DMS 273 treated with DMSO at 0.1 percent for 48 hours (cell line): ENCODE measurements at places on chromosomes 7 and 10.

GRCh38 chr10:42491001-42491592 is 147.3 kb downstream of the ZNF33B start:
- no peak for DNase-seq

DNA sequence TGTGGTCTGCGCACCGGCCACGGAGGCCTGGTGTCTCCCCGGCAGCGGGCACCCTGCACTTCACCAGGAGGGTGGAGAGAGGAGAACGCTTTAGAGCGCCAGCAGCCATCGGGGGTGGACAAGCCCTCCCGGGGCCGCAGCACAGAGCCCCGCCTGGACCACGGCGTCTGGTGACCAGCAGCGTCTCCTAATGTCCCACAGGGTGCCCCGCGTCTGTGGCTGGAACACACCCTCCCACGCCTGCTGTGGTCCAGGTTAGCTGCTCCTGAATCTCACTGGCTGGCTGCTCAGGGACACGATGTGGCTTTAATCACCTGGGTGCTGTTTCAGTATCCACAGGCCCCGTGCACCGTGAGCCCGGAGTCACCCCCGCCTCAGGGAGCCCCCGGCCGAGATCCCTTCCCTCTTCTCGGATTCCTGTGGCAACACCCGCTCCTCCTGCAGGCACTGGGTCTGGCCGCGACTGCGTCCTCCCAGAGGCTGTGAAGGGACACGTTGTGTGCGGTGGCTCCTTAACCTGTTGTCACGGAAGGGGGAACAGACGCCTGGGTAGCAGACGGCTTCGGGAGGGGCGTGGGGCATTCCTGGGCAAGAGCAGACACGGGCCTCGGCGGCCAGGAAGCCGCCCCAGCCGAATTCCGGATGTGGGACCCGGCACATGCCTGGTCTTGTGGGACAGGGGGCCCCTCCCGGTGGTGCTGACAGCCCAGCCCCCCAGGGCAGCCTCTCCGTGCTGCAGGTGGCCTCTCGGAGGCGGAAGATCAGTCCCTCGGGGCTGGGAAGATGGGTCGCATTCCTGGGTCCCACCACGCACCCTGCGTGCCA is 78.9 kb downstream of the FOXL3 start:
- no peak for DNase-seq

DNA sequence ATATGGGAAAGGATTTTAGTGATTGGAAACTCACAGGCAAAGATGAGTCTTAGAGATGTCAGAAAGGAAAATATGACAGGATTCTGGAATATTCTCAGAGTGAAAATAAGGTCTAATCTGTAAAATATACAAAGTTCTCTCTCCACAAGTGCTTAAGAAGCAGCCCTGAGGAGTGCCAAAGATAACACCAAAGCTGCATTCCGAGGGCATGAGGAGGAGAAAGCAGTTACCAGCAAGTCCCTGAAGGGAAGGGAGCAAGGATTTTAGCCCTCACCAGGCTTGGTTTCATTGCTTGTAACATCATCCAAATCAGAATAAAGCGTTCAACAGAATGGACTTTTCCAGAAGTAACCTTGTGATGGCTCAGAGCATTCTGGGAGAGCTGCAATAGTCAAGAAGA is 31.4 kb upstream of the DLX6 start:
- no peak for DNase-seq

DNA sequence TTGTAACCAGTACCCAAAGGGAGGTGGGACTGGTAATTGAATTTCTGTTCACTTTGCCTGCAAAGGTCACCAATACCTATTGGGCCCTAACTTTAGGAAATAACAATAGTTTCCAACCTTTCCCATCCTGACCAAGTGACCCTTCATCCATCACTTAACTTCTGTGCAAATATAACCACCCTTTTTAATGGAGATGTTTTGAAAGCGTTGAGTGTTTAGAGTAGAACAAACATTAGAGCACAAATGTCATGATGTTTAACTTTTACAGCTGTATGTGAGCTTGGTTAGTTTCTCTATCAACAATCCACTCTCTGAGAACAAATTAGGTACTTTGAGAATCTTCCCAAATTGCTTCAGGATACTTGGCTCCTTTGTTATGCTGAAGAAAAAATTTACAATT is 66.4 kb downstream of the MET start:
- no peak for DNase-seq

DNA sequence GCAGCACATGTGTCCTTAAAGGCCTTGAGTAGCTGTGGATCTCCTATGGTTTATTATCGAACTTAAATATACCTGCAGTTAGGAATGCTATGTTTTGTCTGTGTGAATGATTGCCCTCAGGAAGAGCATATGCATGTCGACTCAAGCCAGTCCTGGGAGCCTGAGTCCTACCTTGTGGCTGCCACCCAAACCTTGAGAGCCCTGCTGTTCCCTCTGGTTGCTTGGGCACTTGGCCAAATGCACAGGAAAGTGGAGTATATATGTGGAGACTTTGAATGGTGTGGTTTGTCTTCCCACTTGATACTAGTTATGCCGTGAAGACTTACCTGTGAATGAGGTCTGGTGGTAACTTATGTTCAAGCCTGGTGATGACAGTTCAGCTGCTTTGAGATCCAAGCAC is 409.8 kb downstream of the LRMDA start:
- DNase-seq: no peak

- no peak for DNase-seq
Measured at GRCh38 chr10:1687190-1687589, 50.1 kb downstream of the ADARB2 start.
